ENCODE measurements at places on chromosomes 1 and 21.

- no peak for DNase-seq
Measured at GRCh38 chr1:44819196-44819607, 10.9 kb downstream of the BTBD19 start.

GRCh38 chr1:51957618-51958017, 32.9 kb downstream of the RAB3B start:
- DNase-seq: no peak

DNA sequence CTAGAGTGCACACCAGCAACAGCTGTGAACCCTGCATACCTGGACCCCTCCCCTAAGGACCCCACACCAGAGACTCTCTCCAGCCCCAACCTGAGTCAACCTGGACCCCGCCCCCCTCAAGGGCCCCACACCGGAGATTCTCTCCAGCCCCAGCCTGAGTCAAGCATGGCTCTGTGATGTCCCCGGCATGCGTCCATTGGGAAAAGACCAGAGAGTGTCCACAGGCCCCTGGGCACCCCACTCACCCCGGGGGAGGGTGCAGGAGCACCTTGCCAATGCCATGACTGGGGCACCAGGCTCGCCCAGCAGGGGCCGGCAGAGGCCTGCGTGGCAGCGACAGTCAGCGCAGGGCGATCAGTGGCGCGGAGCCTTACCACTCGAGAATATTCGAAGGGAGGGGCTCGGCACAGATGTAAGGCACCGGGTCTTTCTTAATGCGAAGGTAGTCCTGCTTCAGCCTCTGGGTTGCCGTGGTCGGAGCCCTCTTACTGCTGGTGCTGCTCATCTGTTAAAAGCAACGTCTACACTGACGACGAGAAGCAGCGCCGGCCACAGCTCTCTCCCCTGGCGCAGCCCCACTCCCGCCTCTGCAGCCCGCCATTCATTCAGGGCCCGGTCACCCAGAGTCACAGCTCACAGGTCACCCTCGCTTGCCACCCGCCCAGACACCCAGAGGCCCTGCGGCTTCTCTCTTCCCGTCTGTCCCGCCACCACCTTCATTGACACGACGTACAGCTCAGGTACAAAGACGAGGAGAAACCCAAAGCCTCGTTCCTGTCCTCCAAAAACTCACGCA, 6.0 kb downstream of the UBE2J2 start:
- no peak for DNase-seq

- DNase-seq: no peak
Measured at GRCh38 chr1:213416461-213417224, 365.6 kb downstream of the RPS6KC1 start.

DNA sequence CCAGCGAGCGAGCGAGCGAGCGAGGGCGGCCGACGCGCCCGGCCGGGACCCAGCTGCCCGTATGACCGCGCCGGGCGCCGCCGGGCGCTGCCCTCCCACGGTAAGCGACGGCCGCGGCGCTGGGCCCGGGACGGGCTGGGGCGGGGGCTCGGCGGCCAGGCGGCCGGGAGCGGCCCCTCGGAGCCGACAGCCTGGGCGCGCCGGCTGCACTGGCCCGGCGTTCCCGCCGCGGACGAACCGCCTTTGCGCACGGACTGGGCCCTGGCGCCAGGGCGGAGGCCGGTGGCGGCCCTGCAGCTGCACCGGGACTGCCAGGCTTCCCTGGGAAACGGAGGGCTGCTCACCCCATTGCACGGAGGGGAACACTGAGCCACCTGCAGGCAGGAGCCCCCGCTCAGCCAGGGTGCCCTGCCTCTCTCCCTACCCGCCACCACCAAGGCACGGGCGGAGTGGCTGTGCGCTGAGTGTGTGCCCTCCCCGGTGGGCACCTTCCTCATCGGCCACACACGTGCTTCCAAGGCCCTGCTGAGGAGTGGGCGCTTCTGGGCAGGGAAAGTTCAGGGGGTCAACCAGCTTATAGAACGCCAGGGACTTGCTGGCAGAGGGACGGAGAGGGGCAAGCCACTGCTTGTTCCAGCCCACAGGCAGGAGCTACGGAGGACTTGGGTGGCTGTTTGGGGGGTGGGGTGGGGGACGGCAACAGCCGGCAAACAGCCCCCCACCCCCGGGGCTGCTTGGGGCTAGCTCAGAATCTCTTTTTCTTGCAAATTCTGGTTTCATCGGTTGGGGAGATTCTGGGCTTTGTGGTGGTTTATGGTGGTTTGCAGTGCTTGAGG, 532 bp downstream of the CSF1 start:
- DNase-seq: no peak

DNA sequence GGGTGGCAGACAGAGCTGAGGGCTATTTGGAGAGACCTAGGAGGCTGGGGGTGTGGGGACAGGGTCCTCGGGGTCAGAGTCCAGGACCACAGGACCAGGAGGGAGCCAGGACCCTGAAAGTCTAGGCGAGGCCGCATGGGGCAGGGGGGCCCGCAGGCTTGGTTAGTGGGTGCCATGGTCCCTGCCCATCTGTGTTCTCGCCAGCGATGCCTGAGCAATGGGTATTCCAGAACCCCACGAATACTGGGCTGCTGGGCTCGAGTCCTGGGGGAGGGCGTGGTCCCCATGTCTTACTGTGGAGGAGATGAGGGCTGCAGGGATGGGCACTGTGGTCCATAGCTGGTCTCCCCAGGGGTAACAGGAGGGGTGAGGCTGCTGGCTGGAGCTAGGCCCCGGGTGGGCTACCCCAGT, 2.0 kb downstream of the KRTAP10-6 start:
- no peak for DNase-seq

DNA sequence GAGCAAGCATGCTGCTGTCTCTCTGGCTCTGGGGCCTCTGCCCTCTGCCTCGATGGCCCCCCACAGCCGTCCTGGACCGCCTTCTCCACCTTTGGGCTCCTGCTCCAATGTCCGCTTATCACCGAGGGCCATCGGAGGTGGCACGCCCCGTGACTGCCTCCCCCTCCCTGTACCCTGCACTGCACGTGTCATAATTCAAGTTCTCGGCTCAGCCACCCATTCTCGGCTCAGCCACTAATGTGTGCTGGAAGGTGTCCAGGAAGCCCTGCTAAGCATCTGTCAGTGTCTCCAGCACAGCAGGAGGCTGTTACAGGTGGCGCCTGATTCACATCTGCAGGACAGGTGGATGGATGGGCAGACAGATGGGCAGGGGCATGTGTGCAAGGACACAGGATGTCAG, 45.5 kb downstream of the TP73 start:
- no peak for DNase-seq

DNA sequence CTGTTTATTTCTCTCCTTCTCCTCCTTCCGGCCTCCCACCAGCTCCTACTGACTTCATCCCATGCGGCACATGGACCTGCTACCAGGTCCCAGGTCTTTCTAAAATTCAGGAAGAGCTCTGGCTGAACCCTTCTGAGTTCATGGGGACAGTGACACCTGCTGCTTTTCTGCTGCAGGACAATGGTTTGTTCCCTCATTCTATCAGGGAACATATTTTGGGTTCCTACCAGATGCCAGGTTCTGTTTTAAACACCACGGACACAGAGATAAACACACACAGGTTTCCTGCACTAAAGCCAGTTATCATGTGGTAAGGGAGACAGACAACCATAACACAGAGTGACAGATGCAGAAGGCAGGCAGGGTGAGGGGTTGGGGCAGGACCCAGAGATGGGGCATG, 114.0 kb upstream of the RAB4A start:
- no peak for DNase-seq

- DNase-seq: peak; percentile 61
Measured at GRCh38 chr1:112744009-112744578, 29.0 kb upstream of the PPM1J start.

DNA sequence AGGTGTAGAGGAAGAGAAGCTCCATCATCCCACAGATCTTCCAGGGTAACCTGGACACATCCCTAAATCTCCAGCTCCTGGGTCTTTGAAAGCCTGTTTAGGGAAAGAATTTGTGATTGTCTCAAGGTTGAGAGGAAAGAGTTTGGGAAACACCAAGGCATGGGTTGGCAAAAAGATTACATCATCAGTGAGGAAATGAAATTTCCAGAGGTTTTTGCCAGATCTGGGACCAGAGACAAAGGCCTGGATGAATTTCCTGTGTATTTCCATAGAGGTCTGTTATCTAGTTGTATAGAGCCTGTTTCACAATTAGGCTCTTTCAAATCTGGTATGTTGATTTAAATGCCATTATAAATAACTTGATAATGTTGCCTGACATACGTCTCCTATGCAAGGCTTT, 82.3 kb downstream of the GPR89B start:
- no peak for DNase-seq

GRCh38 chr1:3689138-3689750, 36.9 kb downstream of the TP73 start:
- DNase-seq: no peak

DNA sequence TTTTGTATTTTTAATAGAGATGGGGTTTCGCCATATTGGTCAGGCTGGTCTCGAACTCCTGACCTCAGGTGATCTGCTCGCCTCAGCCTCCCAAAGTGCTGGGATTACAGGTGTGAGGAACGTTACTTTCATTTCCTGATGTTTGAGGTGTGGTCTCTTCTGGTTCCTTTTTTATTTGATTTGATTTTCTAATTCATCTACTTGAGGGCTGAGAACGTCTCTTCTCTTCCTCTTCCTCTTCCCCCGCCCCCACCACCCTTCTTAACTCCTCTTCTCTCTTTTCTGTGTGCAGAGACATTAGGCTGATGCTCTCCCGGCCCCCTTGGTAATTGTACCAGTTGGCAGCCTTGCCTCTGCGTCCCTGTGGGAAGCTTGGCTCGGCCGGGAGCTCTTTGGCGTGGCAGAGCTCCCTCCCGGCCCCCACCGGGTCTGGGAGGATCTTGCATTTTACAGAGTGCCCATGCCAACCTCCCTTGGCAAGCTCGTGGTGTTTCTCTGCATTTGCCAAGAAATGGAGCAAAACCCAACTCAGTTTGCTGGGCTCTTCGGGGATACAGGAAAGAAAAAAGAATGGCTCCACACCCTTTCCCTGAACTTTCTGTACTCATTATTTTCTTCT, 19.9 kb downstream of the CRYAA start:
- no peak for DNase-seq

GRCh38 chr1:117346206-117346928, 20.9 kb upstream of the MAN1A2 start:
- peak; percentile 79 for DNase-seq

- DNase-seq: no peak
Measured at GRCh38 chr21:39381009-39381408, 32.1 kb upstream of the HMGN1 start.

GRCh38 chr1:184650177-184650866, 104.3 kb downstream of the EDEM3 start:
- DNase-seq: no peak

- no peak for DNase-seq
Measured at GRCh38 chr1:159509440-159510228, 26.2 kb downstream of the OR10J5 start.

DNA sequence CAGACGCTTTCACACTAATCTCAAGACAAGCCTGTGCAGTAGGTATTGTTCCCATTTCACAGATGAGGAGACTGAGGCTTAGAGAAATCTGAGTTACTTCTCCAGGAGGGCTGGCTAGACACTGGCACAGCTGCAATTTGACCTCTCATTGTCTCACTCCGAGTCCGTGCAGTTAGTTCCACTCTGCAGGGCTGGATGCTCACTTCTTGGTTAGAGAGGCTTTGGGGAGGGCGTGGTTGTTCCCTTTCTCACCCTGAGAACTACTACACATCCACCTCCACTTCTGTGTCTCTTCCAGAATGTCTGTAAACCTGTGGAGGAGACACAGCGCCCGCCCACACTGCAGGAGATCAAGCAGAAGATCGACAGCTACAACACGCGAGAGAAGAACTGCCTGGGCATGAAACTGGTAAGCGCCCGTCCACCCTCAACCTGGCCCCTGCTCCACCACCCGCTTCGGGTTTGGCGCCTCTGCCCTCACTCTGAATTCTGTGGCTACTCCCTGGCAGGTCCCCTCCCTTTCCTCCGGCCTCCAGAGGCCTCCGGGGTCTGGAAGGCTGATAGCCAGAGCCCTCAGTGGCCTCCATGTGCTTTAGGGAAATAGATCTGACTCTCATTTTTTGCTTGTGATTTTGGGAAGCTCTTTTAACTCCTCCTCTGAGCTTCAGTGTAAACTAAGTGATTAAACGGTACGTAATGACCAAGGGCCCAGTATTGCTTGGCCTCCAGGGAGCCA, 29.1 kb downstream of the EIF2D start:
- no peak for DNase-seq

GRCh38 chr1:44499306-44499705, 94.3 kb downstream of the RNF220 start:
- no peak for DNase-seq

DNA sequence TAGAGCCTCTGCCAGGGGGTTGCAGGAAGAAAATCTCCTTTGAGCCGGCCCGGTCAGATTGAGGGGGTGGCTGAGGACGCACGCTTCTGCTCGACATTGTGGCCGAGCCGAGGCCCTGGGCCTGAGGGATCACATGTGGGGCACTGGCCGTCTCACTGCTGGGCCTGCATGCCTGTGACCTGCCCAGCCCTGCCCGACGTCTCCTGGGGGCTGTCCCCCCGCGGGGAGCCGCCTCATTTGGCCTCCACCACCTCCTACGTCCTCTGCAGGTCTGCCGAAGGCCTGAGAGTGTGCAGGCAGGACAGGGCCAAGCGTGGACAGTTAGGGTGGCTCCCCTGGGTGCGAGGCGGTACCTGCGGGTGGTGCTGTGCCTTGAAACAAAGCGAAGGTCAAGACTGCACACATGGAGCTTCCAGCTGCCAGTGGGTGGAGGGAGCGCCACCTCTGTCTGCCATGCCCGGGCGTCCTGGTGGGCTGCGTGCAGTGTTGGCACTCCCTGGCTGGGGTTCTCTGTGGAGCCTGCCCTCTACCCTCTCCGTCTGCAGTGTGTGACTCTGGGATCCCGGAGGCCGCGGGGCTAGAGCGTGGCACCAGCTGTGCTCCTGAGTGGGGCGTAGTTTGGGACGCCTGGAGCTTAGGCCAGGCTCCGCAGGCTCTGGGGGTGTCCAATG, 51.7 kb downstream of the PCNT start:
- DNase-seq: no peak

DNA sequence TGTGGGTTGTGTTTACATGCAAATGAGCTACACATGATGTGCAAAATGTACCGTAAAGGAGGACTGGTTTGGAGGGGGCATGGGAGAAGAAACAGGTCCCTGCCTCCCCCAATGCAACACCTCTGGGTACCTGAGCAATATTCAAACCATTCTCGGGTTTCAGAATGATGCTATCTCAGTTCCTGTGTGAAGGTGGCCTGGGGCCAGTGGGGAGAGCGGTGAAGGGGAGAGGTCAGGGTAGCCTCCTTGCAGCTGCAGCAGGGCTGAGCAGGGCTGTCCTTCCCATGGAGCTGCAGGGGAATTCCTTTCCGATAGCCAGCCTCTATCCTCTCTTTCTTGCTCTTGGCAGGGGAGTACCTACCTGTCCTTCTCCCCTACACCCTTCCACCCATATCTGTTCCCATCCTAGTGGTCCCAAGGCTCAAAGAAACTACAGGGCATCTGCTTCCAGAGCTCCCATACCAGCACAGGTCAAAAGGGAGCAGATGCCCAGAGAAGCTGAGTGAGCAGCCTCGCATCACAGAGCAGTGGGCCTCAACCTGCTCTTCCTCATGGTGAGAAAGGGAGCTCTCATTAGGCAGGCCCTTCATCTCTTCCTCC, 11.9 kb downstream of the MEF2D start:
- DNase-seq: no peak

GRCh38 chr1:177065430-177065829, 99.1 kb downstream of the ASTN1 start:
- no peak for DNase-seq

GRCh38 chr1:229508823-229509337, 739 bp upstream of the NUP133 start:
- no peak for DNase-seq
